ENCODE measurements at places on chromosomes 16 and 17.

DNA sequence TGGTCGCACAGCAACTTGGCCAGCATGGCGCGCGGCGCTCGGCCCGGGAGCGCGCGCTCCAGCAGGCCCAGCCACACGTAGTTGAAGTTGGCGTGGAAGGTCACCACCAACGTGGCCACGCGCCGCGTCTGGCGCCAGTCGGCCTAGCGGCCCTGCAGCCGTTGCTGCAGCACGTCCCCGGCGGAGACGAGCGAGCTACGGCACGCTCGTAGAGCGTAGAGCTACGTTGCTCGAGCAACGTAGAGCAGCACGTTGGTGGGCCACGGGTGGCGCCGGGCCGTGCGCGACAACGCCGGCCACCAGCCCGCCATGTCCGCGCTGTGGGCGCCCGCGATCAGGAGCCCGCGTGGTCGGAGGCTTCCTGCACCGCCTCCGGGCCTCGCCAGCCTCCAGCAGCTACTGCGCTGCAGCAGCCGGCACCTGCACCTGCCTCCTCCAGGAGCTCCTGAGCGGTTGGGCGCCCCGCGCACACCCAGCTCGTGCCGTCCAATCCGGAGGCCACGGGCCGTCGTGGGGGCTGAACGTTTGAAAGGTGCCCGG is 13.4 kb upstream of the SULT1A1 start:
- DNase-seq, result no peak

DNA sequence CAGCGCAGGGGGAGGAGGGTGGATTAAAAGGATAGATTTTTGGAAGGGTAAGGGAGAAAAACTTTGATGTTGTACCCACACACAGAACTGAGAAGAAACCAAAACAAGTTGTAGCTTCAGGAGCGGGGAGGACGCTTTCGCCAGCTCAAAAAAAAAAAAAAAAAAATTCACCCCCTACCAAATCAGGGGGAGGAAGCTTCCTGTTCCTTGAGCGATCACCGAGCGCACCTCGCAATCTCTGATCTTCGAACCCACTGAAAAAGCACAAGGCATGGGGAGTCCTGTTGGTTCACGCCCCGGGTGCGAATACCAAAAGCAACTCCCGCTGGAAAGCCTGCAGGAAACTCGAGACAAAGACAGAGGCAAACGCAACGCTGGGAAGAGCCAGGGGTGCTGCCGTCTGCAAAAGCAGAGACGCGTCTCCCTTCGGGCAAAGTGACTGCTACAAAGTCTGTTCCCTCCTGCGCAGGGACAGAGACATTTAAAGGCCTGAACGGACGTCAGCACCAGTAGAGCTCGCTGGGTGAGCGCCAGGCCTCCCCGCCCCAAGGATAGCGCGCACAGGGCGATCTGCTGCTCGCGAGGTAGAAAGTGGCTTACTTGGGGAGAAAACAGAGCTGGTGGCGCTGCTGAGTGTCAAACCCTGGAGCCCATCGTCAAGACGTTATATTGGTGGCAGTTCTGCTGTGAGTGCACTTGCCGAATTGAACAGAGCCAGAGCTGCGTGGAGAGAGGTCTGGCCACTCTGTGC is 190.4 kb downstream of the USP22 start:
- DNase-seq, result peak; percentile 11

- no peak for DNase-seq
These were observed 240.8 kb downstream of the STX8 start for GRCh38 chr17:9334536-9335446.

GRCh38 chr16:57899771-57900661 is 70.9 kb downstream of the CNGB1 start:
- peak; percentile 49 for DNase-seq

GRCh38 chr16:57653936-57654335 is 14.2 kb upstream of the ADGRG3 start:
- DNase-seq, result no peak

DNA sequence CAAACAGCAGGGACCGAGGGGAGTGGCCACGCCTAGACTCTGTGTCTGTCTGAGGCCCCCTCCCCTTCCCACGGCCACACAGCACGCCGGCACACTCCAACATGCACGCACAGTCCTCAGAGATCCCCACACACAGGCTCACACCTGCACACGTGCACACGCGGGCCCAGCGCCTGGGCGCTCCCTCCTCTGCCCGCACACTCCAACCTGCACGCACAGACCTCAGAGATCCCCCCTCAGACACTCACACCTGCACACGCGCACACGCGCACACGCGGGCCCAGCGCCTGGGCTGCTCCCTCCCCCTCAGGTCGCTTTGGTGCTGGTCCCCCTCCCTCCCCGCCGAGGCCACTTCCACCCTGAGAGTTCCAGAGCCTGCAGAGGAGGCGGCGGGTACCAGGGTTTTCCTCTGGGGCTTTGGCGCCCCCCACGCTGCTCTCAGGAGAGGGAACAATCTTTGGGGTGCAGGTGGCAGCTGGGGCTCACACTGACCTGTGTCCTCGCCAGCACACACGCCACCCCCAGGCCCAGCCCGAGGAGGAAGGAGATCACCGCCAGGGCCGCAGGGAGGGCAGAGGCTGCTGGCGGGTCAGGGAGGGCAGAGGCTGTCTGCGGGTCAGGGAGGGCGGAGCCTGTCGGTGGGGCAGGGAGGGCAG is 1.6 kb downstream of the CD7 start:
- no peak for DNase-seq

DNA sequence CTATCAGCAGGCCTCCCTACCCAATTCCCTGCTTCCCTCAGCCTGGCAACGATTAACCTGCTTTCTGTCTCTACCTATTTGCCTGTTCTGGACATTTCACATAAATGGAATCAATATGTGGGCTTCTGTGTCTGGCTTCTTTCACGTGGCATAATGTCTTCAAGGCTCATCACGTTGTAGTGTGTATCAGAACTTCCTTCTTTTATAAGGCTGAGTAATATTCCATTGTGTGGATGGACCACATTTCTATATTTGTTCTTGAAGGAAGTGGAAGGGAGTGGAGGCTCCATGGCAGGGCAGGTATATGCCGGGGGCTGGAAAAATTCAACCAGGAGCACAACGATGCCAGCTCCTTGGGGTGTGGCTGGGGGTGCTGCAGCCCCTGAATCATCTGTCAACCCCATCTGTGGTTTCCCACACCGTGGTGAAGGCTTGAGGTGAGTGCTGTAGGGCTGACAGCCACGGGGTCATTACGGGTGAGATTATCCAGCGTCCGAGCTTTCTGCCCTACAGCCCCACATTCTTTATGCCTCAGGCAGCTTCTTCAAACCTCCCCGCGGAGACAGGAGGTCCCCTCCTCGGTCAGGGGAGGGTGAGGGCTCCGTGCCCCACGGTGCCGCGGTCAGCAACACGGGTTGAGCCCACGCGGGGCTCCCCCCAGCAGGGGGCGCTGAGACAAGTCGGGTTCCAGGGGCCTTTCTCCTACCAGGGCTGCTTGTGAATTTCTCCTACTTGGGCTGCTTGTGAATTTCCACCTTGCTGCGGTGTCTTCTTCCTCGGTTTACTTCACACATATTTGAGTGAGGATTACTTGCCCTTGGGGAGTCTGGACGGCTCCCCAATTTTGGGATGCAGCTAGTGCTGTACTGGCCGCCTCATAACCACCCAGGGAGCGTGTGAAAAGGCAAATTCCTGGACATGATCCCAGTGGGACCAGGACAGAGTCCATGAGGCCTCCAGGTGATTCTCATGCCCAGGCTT is 18.3 kb upstream of the WFIKKN2 start:
- no peak for DNase-seq

GRCh38 chr16:65745-66144 is 6.7 kb downstream of the RHBDF1 start:
- DNase-seq, result peak; percentile 65

DNA sequence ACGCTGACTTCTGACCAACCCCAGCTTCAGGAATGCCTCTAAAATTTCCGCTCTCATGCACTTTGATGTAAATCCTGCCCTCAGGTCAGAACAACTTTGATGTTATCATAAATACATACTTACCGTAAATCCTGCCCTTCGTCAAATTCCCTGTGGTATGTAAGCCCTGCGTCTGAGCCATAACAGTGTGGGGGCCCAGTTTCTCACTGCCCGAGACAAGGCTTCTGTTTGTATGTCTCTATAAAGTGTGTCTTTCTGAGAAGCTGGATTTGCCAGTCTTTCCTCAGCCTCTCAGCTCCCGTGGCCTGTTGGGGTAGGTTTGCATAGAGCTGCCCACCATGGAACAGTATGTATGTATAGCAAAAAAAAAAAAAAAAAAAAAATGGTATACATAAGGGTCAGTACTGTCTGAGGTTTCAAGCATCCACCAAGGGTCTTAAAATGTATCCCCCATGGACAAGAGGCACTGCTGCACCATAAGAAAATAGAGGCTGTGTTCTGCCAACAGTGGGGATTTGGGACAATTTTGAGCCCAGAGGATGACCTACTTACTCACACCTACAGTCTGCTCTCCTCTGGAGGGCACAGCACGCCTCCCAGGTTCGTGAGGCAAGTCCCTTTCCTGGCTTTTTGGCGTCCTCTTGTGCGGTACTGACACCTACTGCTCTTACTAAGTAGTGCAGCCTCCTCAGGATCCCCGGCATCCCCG is 17.5 kb downstream of the PRMT7 start:
- peak; percentile 78 for DNase-seq

DNA sequence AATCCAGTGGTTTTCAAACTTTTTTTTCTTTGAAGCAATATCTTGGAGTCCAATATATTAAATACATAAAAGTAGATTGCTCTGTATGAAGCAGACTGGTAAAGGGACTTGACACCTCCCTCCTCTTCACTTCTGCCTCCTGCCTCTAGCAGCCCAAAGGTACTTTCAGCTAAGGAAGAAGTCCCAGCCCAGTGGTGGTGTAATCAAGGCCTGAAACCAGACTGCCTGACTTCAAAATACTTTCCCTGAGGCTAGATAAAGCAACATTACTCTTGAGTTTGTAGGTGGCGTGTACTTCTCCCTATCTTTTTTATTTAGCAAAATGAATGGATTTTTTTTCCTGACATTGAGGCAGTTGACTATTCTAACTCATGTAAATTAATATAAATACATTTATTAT is 122.4 kb upstream of the TMEM97 start:
- DNase-seq, result no peak

Data from fibroblast of skin of right biceps (primary cell).